ENCODE measurements at places on chromosomes 7 and 10. TPM values are rescaled to one million over a fixed set of nuclear protein-coding genes. Genes with fewer than 3 reads are reported as not detected.

ALOX5 gene
- 0.68 TPM for total RNA-seq

DNA sequence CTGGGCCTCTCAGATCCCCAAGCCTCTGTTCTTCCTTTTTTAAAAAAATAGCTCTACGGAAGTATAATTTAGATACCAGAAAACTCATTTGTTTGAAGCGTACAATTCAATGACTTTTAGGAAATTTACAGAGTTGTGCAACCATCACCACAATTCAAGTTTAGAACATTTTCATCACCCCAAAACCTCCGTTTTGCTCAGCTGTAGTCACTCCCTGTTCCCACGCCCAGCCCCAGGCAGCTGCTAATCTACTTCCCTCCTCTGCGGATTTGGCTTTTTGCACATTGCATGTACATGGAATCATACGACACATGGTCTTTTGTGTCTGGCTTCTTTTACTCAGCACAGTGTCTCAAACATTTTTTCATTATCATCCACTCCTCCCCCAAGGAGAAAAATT lies 229.2 kb downstream of the TCF7L2 start:
- no peak for DNase-seq

GRM3 gene
- not detected for total RNA-seq

POM121 gene
- 85.7 TPM for total RNA-seq

GRCh38 chr10:124273141-124273540 lies 145.6 kb downstream of the OAT start:
- no peak for DNase-seq

DNA sequence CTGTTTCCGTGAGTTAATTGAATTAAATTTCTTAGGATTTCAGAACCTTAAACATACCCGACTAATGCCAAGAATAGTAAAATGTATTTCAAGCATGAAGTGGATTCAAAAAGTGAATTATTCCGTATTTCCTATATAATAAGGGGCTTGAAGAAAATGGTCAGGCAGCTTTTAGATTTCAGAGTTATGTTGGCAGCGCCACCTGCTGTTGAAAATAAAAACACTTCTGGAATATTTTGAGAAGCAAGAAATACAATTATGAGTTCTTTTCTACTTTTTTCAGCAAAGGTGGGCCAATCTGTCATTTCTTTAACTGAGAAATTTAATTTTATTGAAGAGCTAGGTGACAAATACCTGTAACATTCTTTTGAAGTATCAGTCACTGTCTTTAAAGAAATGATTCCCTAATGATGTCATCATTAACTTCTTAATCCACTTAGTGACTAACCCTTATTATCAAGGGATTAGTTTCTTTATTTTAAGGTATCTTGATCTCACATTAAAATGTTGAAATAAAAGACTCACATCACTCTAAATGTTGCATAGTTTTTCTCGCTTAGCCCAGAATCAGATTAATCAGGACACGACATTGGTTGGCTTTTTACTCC lies 36.6 kb upstream of the AGR3 start:
- no peak for DNase-seq

DNA sequence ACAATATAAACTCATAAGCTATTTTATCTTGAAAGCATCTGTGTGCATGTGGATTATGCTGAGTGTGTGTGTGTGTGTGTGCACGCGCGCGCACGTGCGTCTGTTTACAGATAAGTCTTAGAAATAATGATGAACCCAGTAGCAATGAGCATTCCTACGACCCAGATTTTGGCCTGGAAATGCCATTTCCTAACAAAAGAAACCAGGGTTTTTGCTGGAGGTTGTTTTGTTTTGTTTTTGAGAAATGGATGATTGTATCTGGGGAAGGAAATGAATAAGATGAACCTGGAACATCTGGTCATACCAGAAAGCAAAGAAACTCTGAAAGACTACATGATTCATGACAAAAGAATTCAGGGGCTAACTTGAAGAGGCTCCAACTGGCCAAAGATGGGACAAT lies 22.1 kb upstream of the LMOD2 start:
- DNase-seq, result no peak

DNA sequence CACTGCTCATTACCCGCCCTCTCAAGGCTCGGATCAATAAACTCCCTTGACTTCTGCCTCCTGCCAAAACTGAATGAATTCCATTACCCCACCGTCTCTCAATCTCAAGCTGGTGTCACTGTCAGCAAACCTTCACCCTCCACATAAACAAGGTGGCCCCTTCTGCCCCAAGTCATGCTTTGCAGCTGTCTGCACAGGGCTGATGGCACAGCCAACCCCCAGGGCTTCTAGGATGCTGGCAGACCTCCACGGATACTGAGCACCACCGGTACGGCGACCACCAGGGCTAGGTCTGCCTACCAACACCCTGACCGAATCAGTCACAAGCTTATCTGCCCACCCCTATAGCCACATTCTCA lies 46.1 kb downstream of the PARD3 start:
- no peak for DNase-seq

- DNase-seq, result no peak
Observed at GRCh38 chr10:3898821-3899220, 113.8 kb upstream of the KLF6 start.

DNA sequence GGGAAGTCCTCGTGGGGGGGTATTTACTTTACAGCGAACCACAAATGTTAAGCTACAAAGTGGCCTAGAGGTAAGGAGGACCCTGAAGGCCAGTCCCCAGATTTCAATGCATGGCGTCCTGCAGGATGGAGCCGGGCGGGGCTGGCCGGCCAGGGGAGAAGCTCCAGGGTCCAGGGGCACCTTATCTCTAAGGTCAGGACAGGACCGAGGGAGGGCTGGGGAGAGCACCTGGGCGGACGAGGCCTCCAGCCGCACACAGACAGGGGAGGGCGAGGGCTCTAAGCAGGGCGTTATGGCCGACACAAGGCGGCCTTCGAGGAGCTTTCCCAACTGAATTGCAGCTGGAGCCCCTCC lies 96.4 kb upstream of the DIP2C start:
- no peak for DNase-seq

SLC18A2 gene
- total RNA-seq, result 0.09 TPM

- DNase-seq, result no peak
Observed at GRCh38 chr10:56633876-56634452, 272.9 kb upstream of the ZWINT start.

- no peak for DNase-seq
Observed at GRCh38 chr10:125283191-125283835, 123.0 kb upstream of the CTBP2 start.

HECW1 gene
- not detected for total RNA-seq

GRCh38 chr7:95798401-95798930 lies 26.1 kb downstream of the DYNC1I1 start:
- no peak for DNase-seq

DNA sequence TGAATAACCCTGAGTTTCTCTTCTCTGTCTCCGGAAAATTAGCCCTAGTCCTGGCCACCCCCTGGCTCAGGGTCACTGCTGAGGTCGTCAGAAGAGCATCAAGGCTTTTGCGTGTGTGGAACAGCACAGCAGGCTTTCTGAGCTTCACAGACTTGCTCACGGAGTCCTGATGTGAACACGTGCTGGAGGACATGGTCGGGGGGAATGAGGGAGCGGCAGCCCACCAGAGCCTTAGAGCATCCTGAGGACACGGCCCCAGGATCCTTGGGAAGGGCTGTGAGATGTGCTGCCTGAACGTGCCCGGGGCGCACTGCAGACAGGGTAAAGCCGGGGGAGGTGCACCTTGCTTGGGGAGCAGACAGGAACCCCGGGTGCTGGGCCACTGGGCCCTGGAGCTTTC lies 28.8 kb downstream of the TMEM120A start:
- no peak for DNase-seq

CLRN3 gene
- total RNA-seq, result not detected

DNA sequence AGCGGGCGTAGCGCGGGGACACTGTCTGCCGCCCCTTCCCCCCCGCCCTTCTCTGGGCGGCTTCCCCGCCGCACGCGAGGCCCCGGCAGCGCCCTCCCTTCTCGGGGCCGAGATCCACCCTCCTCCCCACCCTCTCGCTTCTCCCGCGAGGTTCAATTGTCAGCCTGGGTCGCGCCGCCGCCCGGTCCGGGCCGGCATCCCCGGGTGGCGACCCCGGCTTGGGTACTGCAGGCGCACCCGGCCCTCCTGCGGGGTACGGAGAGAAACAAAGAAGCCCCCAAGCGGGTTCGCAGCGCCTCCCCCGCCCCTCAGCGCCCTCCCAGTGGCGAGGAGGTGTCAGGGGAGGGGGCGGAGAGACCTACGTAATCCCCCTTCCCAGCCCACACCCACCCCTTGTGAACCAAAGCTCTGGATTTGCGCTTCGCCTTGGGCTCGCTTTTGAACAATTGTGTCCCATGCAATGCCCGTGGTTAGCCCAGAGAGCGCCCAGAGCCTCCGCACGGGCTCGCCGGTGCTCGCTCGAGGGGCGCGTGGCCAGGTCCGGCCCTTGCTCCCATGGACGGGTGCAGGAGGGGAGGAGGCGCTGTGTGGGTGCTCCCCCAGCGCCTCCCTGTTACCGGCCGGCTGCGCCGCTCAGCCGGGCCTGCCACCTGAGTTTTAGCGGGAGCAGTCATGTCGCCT lies 634 bp downstream of the HECW1 start:
- no peak for DNase-seq

GRCh38 chr10:33981301-33981700 lies 646.8 kb upstream of the NRP1 start:
- no peak for DNase-seq

- no peak for DNase-seq
Observed at GRCh38 chr10:3357737-3358136, 185.2 kb upstream of the PITRM1 start.
